ENCODE measurements at places on chromosomes 5 and 9.

- DNase-seq: no peak
Measured at GRCh38 chr5:90381213-90381929, 28.2 kb downstream of the CETN3 start.

DNA sequence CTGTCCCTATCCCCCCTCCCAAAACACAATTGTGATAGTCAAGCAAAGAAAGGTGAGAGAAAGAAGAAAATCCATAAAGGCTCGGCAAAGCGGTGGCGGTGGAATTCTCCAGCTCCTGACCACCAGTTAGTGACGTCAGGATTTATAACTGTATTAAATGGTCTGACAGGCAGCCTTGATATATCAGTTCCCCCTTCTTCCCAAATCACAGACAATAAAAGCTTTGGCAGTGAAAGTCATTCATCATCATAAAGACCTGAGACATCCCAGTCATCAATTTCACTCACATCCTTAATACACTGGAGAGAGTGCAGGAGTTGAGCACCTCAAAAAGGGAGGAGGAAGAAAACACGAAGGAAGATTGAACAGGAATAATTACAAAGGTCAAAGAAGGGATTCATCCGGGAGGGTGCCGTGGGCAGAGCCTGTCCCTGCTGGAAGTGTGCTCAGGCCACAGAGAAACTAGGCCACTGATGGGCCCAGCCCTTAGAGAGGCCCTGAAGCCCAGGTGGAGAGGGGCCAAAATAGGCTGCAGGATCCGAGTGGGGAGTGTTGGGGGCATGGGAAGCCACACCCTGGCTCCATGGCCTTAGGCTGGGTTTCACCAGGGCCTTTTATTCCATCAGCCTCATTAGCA is 131.9 kb downstream of the PAX5 start:
- no peak for DNase-seq

DNA sequence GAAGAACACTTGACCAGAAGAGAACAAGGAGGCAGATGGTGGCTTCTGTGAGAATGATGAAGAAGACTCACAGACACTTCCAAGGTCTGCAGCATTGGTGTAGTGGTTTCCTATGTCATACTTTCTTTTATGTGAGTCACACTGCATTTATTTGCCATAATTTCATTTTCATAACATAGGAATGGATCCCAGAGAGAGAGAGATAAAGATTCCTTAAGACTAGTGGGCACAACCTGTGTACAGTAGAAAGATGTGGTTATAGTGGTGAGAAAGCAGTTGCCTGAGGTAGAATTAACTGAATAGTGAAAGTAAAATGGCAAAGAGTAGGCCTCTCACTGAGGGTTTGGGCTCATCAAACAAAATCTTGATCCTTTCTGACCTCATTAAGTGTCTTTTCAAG is 7.6 kb upstream of the CCDC152 start:
- no peak for DNase-seq

DNA sequence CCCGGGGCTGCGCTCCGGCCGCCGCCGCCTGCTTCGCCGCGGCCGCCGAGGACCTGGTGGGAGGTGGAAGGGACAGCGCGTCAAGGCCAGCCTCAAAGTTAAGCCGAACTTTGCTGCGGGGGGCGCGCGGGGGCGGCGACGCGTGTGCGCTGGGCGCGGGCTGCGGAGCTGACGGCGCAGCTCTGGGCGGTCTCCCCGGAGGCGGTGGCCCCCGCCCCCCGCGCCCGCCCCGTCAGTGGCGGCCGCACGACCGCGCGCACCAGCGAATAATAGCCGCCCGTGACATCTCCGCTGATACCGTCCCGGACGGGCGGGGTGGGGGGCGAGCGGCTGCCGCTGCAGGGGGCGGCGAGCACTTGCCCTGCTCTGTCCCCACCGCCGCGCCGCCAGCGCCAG is 579 bp upstream of the FAM78A start:
- DNase-seq: no peak

GRCh38 chr5:80442742-80443141 is 34.9 kb downstream of the ZFYVE16 start:
- DNase-seq: no peak

GRCh38 chr5:158456756-158457155 is 597.8 kb upstream of the CLINT1 start:
- DNase-seq: no peak

GRCh38 chr5:20215257-20215656 is 227.3 kb upstream of the CDH18 start:
- DNase-seq: no peak

DNA sequence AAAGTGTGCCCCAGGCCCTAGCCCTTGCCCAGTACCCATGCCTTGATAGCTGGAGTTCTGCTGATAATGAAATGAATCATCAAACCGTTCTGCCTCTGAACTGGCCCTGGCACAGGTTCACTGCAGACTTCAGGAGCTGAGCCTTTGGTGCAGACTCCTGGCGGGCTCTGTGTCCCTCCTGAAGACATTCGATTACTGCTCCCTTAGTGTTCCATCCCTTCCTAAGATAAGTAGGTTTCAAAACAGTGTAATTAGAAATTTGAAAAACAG is 97.2 kb downstream of the MVB12B start:
- no peak for DNase-seq

- no peak for DNase-seq
Measured at GRCh38 chr9:96048104-96048955, 172.8 kb downstream of the ERCC6L2 start.

DNA sequence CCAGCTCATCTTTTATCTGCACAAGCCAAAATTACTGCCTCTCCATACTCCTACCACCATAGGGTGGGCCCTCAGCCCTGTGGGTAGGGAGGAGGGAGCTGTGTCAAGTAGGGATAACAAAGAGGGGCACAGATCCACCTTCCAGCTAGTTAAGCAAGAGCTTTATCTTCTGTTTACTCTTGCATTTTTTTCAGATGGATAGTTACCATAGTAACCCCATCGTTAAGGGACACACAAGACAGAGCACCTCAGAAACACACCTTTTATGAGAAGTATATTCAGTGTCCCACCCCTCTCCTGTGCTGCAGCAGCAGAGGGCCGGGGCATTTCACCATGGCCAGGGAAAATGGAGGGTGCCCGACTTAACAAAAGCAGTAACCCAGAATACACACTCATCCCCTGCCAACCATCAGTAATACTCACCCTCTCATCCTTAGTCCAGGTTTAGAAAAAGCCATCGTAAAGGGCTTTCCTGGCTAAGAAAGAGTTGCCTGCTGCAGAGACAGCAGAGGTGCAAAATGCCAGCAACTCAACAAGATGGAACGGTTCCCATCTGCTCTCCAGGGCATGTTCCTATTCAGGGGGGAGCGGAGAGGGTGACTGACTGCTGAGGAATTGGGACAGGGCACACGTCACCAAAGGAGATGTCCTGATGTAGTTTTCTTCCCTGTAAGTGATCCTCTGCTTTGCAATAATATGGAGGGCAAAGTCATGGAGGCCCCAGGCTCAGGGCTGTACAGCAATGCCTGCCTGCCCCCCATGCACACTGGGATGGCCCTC is 25.1 kb downstream of the MACROH2A1 start:
- DNase-seq: no peak

DNA sequence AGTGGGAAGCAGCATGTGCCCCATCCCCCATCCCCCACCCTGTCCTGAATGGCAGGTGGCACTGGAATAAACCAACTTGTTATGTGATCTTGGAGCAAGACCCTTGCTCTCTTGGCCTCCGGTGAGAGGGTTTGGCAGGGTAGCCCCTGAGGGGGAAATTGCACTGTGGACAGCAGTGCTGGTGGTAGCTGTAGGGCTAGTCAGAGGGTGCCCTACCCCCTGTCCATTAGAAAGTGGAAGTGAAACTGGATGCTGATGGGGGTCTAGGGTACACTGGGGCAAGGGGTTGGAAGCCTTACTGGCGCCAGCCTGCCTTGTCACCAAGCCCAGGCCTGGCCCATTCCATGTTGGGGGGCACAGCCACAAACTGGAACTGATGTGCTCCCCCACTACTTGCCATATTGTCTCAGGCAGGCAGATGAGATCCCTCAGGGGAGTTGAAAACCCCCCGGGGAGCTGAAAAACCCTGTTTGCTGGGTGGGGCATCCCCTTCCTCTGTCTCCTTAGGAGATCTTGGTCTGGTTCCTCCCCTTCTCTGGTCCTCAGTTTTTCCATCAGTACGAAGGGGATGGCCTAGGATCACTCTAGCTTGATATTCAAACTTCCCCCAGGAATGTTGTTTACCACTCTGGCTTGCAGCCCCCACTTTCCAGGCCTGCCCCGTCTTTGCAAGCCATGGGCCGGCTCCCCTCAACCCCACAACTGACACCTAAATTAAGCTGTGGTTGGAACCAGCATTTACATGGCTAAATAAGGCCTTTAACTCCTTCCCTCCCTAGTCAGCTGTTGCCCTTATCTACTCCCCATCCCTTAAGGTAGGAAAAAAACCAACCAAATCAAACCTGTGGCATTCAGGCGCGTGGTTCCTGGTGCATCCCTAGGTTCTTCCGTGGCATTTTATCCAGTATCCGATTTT is 14.4 kb upstream of the SYNPO start:
- no peak for DNase-seq

GRCh38 chr5:170075696-170076095 is 30.0 kb upstream of the FOXI1 start:
- DNase-seq: no peak

- DNase-seq: no peak
Measured at GRCh38 chr9:4421847-4422246, 68.4 kb upstream of the SLC1A1 start.

DNA sequence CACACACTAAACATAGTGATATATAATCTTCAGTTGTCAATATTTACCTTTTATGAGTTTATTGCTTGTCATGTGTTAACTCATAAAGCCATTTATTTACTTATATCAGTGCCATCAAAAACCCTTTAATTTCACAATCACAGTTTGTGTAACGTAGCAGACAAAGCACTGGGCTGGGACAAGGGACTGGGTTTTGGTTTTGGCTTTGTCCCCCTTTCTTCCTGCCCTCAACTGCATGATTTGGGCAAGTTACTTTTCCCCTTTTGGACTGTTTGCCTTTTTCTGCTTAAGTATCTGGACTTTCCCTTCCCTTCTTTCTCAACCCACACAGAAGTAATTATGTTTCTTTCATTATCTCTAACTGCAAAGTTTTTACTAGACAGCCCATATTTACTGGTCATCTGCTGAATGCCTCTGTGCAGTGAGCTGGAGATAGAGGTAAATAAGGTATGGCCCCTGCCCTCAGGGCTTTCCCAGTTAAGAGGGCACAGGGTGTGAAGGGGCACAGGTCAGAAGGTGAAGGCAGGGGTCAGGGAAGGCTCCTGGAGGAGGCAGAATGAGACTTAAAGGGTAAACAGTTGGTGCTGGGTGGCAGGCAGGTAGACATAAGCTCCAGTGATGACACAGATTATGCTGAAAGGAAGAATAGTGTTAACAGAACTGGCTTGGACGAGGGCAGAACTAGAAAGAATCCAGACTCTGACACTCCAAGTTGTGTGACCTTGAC is 14.8 kb upstream of the NR3C1 start:
- no peak for DNase-seq

- DNase-seq: no peak
Measured at GRCh38 chr5:168132241-168132641, 159.2 kb upstream of the WWC1 start.

DNA sequence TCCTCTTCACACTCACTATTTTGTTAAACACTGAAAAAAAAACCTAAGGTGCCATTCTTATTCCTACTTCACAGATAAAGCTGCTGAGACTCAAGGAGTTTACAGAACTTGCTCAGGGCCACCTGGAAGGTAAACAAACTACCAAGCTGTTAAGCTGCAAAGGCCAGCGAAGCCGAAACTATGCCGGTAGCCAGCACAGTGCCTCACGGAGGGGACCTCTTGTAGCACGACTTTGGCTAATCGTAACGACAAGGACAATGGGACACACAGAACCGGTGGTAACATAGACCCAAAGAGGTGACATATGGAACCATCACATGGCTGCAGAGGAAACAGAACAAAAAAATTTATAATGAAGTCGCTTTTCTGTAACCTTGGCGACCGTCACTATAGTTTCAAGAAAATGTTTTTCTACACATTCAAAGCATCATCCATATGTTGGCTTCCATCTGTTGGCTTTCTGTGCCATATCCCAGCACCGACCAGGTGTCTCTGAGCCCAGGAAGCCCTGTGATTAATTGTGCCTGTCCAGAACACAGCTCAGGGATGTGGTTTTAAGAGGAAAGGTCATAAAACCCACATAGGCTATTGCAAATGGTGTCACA is 60.3 kb downstream of the S1PR3 start:
- DNase-seq: no peak

DNA sequence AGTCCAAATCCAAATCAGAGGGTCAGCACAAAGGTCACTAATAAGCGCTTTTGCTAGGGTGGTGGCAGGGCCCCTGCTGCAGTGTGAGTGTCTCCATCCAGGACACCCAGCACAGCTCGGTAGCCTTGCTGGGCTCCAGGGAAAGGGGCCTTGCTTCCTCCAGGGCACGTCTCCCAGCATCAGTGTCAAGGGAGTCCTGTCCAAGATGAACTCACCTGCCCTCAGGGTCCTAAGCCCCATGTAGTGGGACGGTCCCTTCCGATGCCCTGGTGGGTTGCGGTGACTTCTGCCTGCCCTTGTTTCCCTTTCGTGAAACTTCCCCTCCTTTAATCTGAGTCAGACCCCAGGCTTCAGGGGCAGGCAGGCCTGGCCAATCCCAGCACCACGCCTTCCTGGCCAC is 101.7 kb downstream of the ZNF354C start:
- no peak for DNase-seq

DNA sequence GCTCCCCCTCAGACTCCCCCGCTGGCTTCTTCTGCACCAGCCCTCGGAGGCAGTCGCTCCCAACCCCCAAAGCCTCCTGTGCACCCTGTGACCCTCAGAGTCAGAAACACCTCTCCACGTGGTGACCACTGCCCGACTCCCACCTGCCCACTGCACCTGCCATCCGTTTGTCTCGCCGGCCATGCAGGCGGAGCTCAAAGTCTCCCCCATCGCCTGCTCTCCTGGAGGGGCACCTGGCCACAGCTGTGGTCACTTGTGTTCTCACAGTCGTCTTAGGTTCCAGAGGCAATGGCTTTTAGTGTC is 38.2 kb downstream of the MRPL36 start:
- no peak for DNase-seq

DNA sequence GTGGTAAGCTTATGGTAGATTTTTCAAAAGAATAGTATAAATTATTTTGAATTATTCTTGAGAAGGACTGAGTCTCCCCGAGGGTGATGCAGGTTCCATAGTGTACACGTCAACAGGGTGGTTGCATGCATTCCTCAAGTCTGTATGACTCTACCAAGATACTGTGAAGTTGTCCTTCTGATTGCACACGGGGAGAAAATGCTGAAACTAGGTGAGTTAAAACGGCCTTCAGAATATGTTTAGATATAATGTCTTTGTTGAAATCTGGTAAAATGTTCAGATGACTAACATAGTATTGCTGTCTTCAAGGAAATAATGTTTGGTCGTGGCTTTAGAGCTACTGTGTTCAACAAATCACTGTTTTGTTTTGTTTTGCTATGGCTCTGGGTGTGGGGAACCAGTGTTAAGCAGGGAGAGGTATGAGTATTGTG is 22.4 kb upstream of the TNFAIP8 start:
- no peak for DNase-seq

- no peak for DNase-seq
Measured at GRCh38 chr5:96492459-96493047, 59.5 kb upstream of the PCSK1 start.

- no peak for DNase-seq
Measured at GRCh38 chr5:142545650-142546322, 140.1 kb downstream of the FGF1 start.
